RKO (cell line): ENCODE measurements at places on chromosomes 3 and 15.

DNA sequence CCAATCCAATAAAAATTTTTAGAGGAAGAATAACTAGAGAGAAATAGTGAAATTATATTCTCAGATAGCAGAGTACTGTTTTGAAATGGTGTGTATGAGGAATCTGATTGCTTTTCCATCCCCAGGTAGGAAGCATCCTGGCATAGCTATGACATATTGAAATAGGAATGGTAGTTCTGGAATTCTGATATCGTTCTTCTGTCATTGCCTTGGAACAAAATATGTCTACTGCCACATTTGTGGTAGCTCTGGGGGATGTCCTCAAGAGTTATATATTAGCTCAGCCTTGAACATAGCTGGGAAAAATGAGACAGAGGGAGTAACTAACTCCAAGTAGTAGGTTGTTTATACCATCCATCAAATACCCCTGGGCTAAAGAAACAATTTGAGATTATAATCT lies 950.7 kb downstream of the MCTP2 start:
- no peak for DNase-seq

GRCh38 chr3:30819067-30819798 lies 75.2 kb downstream of the GADL1 start:
- DNase-seq = no peak

DNA sequence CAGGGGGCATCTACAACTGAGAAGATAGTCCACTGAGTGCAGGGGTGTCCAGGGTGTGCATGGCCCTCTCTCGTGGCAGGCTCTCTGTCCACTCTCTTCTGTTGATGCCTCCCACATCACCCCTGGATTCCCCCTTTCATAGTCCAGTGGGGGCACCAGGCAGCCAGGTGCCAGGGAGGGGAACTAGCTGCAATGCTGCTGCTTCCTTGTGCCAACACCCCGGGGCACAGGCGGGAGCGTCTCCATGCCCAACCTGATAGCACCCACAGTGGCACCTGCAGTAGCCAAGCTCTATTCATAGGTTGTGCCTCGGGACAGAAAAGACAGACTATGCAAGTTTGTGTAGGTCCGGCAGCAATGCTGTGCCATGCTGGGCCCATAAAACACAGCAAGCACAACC lies 11.7 kb downstream of the DUOX2 start:
- DNase-seq = no peak

DNA sequence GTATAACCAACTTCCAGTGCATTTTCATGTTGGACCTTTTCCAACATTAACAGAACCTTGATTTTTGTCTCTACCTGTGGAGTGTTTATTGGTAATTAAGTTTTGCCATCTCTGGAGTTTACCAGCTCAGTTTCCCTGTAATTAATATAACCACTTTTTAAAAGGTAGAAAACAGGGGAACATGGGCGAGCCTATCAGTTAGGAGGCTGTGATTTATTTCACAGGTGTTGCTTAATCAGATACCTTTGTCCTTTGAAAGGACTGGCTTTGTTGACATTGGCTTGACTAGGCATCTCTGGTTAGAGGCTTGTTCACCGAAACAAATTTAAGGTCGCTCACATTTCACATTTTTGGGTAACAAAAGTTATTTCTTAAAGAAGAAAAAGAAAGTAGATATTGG lies 622 bp downstream of the NAALADL2 start:
- no peak for DNase-seq

GRCh38 chr3:121803771-121804320 lies 31.0 kb downstream of the IQCB1 start:
- no peak for DNase-seq

DNA sequence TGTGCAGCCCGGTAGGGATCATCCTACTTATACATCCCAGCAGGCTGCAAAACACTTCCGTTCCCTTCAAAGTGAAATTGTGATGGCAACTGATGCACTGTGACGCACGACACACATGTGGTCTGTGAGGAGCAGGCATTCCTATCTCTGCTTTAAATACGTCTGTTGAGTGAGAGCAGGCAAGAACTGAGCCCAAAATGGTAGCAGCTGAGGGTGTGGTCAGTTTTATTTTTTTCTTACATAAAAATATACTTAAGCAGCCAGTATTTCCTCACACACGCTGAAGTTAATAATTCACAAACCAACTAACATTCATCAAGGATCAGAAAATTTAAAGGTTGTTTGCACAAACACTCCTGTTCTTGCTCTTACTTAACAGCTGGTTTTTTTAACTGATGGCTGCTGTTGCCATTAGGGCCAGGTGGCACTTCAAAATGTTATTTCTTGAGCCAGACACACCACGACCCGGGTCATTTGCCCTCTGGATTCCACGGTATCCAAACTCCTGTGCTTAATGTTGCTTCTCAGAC lies 23.9 kb downstream of the LRIG1 start:
- no peak for DNase-seq

DNA sequence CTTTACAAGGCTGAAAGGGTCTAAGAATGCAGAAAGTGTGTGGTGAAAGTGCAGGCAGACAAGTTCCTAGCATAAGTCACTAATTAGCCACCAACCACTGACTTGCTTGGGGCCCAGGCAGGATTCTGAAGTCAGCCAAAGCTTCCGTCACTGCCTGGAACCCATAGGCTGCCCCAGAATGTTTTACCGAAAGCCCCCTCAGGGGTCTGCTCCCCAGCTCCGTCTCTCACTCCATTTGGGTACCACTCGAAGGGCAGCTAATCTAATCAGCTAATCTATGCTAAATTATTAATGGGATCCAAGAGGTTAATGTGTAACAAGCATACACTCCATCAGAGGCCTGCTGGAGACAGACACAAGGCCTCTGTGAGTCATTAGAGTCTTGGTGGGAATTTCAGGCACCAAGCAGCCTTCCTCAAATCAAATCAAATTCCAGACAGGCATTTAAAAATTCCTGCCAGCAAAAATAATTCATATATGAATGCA lies 13.2 kb downstream of the ADAMTS9 start:
- DNase-seq = no peak

- no peak for DNase-seq
Measured at GRCh38 chr3:189084620-189085019, 87.2 kb upstream of the TPRG1 start.
